ENCODE measurements at places on chromosomes 3 and 15.

GRCh38 chr15:34233614-34234013 is 8.8 kb downstream of the EMC4 start:
- no peak for DNase-seq

- DNase-seq: no peak
Observed at GRCh38 chr3:172680684-172681083, 30.2 kb downstream of the NCEH1 start.

DNA sequence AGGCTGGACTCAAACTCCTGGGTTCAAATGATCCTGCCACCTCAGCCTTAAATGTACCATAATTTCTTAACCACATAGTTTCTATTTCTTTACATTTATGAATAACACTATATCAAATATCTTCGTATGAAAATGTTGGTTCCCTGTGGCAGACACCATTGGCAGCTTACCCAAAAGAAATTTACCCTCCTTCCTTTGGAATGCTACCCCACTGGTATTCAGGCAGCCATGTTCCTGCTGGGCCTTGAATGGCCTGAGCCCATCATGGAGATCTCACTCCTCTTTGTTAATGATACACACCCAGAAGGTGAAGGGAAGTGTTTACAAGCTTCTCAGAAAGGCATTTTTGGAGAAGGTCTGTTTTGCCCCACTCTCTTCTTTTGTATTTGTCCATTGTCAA is 94.3 kb upstream of the RNF7 start:
- DNase-seq: no peak

- no peak for DNase-seq
Observed at GRCh38 chr15:74213858-74214284, 11.3 kb upstream of the STRA6 start.

DNA sequence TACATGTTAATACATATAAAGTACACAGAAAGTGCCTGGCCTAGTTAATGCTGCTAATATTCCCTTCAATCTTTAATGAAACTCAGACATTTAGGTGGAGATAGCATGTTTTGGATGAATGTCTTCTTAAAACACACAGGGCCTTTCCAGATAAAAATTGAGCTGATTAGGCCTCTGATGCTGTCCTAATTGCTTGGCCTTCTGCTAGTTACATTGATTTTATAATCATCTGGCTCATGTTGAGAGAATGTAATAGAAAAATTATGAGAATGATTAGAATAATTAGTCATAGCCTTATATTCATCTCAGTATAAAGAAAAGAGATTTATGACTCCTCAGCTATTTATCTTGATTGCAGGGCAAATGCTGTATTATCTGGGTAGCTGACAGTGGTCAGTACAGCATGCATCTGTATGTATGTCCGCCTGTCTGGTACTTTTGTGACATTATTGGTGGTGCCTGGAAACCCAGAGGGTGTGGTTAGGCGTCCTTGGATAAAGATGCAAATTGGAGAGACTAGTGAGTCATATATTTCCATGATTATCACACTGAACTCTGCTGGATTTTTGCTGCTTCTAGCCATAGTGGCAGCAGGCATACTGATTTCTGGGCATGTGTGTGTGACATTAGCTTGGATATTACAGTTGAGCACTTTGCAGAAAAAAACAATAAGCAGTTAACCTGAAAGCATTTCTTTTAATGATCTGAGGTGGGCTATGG is 120.8 kb downstream of the FEZF2 start:
- no peak for DNase-seq

DNA sequence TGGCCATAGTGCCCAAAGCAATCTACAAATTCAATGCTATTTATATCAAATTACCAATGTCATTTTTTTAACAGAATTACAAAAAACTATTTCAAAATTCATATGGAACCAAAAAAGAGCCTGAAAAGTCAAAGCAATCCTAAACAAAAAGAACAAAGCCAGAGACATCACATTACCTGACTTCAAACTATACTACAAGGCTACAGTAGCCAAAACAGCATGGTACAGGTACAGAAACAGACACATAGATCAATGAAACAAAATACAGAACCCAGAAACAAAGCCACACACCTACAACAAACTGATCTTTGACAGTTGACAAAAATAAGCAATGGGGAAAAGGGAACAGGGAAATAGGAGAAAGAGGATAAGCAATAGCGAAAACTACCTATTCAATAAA is 26.6 kb upstream of the THSD4 start:
- DNase-seq: no peak

DNA sequence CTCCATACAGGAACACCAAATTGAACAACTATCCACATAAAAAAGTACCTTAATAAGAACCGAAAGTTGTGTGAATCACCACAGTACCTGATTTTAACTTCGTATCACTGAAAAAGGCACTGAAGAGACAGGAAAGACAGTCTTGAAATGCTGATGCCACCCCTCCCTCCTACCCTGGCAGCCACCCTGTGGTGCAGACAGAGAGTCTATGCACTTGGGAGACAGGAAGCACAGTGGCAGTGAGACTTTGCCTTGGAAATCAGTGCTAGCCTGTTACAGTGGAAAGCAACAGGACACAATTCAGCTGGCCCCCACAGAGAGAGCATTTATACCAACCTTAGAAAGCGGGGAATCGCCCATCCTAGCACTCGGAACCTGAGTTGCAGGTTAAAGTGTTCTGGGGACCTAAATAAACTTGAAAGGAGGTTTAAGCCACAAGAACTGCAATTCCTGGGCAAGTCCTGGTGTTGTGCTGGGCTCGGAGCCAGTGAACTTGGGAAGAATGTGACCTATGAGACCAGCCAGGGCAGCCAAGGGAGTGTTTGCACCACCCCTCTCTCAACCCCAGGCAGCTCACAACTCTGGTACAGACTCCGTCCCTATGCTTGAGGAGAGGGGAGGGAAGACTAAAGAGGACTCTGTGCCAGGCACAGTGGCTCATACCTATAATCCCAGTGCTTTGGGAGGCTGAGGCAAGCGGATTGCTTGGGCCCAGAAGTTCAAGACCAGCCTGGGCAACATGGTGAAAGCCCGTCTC is 240.1 kb downstream of the ISL2 start:
- no peak for DNase-seq

DNA sequence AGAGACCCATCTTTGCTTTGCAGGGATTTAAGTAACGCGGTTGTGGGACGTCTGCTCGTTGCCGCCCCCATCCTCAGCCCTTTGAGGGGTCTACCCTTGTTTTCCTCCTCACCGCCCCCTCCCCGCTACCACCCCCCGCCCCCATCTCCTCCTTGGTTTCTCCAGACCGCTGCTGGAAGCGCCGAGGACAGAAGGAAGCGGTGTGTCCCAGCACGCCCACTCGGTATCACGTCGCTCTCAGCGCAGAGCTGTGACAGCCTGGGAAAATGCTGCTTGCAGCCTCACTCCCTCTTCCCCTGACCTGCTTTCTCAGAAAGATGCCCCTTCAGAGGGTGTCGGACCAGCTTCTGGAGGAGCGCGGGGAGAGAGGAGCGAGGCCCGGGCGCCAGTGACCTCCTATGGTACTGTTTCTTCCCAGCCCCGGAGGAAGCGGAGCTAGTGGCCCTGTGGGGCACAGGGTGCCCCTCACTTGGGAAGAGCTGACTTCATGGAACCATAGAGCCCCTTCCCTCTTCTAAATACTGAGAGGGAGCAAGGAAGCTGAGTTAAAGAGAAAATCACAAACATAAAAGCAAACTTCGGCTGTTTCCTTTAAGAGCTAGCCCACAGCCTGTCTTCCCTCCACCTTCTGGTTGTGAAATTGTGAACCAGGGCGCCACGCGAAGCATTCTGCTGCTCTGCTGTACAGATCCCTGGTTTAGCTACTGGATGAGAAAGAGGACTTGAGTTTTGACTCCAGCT is 698 bp downstream of the IL1RAP start:
- peak; percentile 19 for DNase-seq

- DNase-seq: no peak
Observed at GRCh38 chr3:78613421-78613879, 1154.3 kb downstream of the ROBO1 start.

DNA sequence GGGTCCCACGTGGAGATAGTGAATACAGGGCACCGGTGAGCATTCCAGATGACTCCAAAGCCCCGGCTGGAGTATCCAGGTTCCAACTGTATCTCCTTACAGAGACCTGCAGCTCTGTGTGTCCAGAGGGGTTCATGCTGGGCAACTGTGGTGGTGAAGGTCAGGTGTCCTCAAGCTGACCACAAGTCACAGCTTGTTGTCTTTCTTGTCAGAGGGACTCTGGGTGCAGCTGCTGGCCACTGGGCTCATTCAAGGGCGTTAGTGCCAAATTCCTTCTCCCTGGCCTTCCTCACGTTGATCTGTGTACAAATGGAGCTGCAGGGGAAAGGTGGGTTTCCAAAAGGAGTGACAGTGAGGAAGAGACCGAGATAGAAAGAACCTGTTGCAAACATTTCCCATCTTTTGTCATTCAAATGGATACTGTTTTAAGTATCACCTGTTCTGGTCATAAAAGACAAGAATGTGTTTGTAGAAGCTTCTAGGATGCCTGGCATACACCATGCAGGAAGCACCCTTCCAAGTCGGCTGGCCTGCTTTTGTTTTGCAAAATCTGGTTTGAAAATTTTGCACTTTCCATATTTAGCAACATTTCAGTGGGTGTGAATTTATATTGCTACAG is 52.5 kb downstream of the CEMIP start:
- DNase-seq: no peak

DNA sequence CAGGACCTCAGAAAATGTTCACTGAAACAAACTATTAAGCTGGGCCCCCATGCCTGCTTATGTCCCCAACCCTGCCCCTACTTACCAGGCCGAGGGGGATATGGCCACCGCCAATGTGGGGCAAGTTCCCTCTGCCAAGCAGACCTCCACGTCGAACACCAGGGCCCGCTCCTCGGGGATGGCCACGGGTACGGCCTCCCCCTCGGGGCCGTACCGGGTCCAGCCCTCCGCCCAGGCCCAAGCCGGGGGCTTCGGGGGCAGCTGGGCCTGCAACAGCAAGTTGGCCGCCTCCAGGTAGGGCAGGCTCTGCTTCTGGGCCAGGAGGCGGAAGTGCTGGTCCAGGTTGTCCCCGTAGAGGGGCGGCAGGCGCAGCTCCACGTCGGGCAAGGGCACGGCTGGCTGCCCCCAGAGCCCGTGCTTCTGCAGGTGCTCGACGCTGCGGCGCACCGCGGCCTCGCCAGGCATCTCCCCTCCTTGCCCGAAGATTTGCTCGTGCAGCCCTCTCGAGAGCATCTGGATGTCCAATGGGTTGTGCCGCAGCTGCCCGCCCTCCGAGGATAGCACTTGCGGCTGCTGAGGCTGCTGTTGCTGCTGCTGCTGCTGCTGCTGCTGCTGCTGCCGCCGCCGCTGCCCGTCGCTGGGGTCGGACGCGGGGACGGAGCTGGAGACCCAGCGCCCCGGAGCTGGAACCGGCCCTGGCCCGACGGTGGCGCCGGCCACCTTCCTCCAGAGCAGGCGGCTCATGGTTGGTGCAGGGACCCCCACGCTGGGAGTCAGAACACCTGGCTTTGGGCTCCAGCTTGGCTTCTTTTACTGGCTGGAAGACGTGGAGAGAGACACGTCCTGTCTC is 1.4 kb downstream of the POLG start:
- DNase-seq: no peak

DNA sequence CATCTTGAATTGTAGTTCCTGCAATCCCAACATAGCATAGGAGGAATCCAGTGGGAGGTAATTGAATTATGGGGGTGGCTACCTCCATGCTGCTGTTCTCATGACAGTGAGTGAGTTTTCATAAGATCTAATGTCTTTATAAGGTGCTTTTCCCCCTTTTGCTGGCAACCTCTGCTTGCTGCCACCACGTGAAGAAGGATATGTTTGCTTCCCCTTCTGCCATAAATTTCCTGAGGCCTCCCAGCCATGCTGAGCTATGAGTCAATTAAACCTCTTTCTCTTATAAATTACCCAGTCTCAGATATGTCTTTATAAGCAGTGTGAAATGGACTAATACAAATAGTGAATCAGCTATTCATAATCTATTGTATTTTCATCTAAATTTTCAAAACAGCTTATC is 537.3 kb downstream of the EPHA3 start:
- no peak for DNase-seq

GRCh38 chr15:48025118-48025517 is 95.7 kb upstream of the SLC24A5 start:
- peak; percentile 26 for DNase-seq

- no peak for DNase-seq
Observed at GRCh38 chr3:64167351-64167750, 57.9 kb downstream of the PRICKLE2 start.

DNA sequence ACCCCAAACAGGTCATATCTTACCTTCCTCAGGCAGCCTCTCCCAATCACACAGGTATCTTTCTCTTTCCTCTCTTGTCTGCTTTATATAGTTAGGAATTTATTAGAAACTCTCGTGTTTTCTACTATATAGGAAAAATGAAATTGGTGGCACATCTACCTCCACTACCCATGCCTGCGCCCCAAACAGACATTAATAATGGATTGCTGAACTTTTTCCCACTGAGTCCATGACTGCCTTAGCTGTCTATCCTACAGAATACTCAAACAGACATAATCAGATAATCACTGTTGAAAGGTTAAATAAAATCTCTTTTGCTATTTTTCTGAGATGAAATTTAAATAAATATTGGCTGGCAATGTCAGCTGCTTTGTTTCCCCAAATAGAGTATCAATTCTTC is 55.8 kb upstream of the SLC6A11 start:
- DNase-seq: no peak

- no peak for DNase-seq
Observed at GRCh38 chr3:105495021-105495420, 128.3 kb downstream of the ALCAM start.

GRCh38 chr3:162165346-162165745 is 668.7 kb downstream of the OTOL1 start:
- peak; percentile 64 for DNase-seq

DNA sequence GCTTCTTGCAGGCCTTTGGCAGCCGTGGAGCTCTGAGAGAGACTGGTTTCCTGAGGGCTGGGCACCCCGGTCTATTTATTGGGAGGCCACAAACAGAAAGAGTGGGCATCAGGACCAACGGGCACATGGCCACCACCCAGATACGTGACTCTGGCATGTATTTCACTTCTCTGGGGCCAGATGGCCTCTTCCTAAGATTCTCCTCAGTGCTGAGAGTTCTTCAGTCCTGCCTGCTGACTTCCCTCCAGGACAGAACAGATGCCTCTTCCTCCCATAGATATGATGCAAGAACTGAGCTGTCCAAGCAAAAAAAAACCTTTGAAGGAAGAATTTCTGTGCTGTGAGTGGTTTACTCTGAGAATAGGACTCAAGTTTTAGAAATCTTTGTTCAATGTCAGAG is 107.7 kb downstream of the IGF2BP2 start:
- no peak for DNase-seq
